AML-193 (cell line): ENCODE measurements at places on chromosomes 16 and 17.

DNA sequence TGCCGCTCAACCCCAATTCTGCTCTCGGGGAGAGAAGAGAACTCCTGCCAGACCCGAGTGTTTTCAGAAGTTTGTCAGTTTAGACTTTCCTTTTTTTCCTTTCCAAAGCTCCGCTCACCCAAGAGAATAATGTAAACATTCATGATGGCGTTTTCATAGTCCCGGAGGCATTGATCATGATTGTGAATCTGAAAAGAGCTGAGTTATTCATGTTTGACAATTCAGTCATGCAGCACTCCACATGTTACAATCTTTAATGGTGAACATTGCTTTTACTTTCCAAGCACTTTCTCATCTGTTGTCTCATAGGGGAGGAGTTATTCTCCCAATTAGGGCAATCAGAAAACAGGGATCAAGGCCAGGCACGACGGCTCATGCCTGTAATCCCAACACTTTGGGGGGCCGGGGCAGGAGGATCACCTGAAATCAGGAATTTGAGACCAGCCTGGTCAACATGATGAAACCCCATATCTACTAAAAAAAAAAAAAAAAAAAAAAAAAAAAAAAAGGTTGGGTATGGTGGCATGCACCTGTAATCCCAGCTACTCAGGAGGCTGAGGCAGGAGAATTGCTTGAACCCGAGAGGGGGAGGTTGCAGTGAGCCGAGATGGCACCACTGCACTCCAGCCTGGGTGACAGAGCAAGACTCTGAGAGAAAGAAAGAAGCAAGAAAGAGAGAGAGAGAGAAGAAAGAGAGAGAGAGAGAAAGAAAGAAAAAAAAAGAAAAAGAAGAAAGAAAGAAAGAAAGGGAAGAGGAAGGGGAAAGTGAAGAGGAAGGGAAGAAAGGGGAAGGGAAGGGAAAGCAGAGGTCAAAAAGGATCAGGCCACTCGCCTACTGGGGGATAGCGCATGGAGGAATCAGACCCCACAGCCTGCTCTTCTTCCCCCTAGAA is 70.0 kb upstream of the TNRC6C start:
- no peak for DNase-seq

DNA sequence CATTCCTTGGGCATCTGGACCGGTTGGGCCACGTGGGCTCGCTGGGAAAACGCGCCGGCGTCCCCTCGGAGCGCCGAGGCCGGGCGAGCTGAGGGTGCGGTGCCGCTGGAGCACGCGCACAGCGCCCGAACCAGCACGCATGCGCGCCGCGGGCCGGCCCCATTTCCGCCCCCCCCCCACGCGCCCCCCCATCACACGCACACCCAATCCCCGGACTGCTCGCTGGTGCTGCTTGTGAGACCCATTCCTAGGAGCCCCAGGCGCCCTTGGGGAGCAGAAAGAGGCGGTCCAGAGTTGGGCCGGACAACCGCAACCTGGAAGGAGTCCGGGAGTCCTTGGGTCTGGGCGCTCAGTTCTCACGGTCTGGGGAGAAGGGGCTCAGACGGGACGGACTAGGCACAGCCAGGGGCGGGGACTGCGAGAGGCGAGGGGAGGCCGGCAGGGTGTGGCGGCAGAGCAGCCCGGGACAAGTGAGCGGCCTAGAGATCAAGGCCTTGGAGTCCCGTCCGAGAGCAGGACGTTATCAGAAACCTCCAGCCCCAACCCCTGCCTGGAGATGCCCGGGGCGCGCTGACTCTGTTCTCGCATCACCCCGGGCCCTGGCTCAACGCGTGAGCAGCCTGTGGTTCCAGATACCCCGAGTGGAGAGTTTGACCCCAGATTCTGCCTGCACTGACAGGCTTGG is 6.0 kb upstream of the CBX8 start:
- no peak for DNase-seq

DNA sequence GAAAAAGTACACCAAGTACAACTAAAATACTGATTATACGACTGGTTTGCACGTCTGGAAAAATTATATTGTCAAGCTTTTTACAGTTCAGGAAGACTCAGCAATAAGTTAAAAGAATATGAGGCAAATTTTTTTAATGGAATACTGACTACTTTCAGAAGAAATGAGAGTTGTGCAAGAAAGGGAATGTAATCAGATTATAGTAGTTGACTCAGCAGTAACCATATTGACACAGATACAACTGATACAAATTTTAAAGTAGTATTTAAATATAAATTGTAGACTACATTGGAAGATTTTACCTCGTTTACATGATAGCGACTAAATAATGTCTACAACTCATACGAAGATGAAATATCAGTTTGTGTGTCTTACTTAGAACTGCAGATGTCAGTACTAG is 16.7 kb downstream of the ASGR2 start:
- no peak for DNase-seq

- DNase-seq: no peak
Measured at GRCh38 chr16:11869353-11870228, 18.2 kb upstream of the RSL1D1 start.

DNA sequence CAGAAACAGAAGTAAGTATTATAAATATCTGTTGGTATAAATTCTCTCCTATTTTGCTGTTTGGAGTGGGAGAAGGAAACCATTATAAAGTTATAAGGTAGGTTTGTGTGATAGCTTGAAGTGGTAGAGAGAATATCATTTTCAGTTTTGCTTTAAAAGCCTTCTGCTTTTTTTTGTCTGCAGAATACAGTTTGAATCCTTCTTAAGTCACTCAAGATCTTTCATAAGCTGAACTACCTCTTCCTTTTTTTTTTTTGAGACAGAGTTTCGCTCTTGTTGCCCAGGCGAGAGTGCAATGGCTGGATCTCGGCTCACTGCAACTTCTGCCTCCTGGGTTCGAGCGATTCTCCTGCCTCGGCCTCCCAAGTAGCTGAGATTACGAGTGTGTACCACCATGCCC is 9.0 kb downstream of the ATAD5 start:
- DNase-seq: no peak
